ENCODE measurements at places on chromosomes 3 and 15.

- DNase-seq, result peak; percentile 21
Observed at GRCh38 chr3:159266779-159267178, 464.9 kb downstream of the MFSD1 start.

DNA sequence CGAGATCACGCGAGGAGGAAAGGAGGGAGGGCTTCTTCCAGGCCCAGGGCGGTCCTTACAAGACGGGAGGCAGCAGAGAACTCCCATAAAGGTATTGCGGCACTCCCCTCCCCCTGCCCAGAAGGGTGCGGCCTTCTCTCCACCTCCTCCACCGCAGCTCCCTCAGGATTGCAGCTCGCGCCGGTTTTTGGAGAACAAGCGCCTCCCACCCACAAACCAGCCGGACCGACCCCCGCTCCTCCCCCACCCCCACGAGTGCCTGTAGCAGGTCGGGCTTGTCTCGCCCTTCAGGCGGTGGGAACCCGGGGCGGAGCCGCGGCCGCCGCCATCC is 1.1 kb upstream of the SETD5 start:
- no peak for DNase-seq

GRCh38 chr15:87706001-87706400 is 550.5 kb downstream of the NTRK3 start:
- DNase-seq, result no peak

DNA sequence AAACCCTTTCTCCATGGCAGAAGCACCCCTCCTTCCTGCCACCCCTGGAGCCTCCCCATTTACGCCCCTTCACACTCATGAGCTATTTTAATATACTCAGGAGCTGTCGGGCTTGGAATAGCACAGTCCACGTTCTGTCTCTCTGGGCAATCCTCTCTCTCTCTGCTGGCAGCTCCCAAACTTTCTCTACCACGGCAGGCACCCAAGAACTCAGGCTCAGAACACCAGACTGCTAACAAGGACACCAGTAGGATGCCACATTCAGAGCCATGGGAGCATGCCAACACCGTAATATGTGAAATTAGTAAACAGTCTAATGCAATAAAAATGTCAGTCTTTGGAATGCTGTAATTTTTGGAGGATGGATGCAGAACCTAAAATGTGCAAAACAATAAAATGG is 19.3 kb downstream of the TNFAIP8L3 start:
- no peak for DNase-seq

GRCh38 chr3:183904833-183905780 is 20.4 kb upstream of the PARL start:
- DNase-seq, result no peak

GRCh38 chr3:149388001-149388440 is 10.6 kb upstream of the TM4SF1 start:
- DNase-seq, result no peak

- DNase-seq, result no peak
Observed at GRCh38 chr3:26273196-26273595, 349.4 kb upstream of the LRRC3B start.
